ENCODE measurements at places on chromosomes 13 and 19. TPM values are rescaled to one million over a fixed set of nuclear protein-coding genes. Genes with fewer than 3 reads are reported as not detected.

GRCh38 chr13:46160471-46161066 lies 21.4 kb downstream of the LCP1 start:
- DNase-seq = no peak

GRCh38 chr13:49610176-49610575 lies 18.1 kb upstream of the ARL11 start:
- no peak for DNase-seq

The SLITRK6 gene
- total RNA-seq = 0.47 TPM

The CILP2 gene
- 0.19 TPM for total RNA-seq

DNA sequence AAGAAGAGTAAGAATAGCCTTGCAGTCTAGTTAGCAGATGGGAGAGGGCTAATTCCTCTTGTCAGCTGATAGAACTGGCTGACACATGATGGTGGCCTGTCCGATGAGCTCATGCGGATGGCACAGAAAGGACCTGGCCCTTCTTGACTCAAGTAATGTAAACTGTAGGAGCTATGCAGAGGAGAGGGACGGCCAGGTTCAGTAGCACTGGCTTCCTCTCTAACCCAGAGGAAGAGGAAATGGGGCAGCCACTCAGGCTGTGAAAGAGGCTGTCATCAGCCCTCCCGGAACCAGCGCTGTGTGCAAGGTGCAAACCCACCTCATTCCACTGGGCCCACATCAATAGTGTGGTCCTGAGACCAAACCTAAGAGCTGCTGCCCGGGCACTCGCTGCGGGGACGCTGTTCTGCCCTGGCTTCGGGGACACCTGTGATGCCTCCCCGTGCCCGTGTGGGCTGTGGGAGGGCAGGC lies 30.8 kb upstream of the USE1 start:
- DNase-seq = no peak

DNA sequence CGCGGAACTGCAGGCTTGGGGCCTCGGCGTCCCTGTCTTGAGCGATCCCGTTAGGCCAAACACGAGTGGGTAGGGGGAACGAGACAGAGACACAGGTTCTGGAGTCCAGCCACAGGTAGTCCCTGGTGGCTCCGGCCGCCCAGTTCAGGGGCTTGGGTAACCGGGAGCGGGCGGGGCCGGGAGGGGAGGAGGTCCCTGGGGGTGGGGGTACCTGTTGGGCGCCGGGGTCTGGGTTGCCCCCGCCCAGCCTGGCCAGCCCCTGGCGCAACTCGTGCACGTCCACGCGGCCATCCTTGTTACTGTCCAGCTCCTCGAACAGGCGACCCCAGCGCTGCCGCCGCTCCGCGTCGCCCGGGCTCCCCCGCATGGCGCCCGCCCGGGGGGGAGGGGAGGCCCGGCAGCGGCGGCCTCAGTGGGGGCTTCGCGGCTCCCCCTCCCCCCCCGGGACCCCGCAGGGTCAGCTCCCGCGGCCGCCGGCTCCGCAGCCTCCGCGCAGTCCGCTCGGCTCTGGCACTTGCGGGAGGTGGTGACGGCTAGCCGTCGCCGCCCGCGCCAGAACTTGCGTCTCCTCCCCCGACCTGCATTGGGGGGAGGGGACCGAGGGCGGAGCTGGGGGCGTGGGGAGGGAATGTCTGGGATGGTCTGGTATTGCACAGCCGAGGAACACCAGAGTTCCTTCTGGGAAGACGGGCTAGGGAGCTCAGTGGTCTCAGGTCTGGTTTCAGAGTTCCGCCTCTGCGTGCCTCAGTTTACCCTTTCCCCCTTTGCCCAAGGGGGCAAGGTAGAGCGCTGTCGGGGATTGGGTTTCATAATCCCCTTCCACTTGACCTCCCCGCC lies at the start of gene SLC25A23:
SLC25A23 (minus strand) TSS at position 531 of the 837 bp plus-strand sequence; CDS start at position 367, 164 bp downstream.
- DNase-seq = peak; percentile 62

DNA sequence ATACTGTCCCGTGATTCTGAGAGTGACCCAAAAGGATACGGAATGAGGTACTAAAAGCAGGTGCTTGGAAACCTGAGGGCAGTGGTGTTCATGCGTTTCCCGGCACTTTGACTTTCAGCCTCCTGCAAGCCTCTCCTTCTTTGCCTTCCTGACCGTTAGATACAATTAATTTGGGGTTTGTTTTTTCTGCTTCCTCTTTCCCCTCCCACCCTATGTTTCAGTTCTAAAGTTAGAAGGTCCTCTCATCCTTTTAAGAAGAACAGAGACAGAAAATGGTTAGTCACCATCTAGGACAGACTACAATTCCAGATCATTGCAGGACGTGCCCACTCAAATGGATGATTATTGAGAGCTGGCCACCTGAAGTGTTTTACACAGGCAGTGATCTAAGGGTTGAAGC lies 1.8 kb upstream of the LILRB4 start:
- no peak for DNase-seq

The TJP3 gene
- total RNA-seq = 1.1 TPM

GRCh38 chr19:6663236-6664201 lies 6.4 kb downstream of the TNFSF14 start:
- no peak for DNase-seq

GRCh38 chr19:32453736-32454135 lies 48.2 kb downstream of the DPY19L3 start:
- no peak for DNase-seq

- DNase-seq = no peak
Observed at GRCh38 chr13:73754727-73755292, 379.4 kb downstream of the KLF12 start.

DNA sequence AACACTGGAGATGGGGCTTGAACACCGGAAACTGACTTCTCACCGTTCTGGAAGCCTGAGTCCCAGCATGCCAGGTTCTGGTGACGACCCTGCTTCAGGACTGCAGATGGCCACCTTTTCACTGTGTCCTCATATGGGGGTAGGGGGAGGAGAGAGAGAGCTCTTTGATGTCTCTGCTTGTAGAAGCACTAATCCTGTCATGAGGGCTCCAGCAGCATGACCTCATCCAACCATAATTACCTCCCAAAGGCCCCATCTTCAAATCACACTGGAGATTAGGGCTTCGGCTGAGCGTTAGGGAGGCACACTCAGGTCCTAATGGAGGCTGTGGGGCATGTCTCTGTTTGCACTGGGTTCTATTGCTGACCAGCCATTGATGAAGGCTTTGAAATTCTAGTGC lies 255.3 kb downstream of the TEX29 start:
- DNase-seq = no peak

DNA sequence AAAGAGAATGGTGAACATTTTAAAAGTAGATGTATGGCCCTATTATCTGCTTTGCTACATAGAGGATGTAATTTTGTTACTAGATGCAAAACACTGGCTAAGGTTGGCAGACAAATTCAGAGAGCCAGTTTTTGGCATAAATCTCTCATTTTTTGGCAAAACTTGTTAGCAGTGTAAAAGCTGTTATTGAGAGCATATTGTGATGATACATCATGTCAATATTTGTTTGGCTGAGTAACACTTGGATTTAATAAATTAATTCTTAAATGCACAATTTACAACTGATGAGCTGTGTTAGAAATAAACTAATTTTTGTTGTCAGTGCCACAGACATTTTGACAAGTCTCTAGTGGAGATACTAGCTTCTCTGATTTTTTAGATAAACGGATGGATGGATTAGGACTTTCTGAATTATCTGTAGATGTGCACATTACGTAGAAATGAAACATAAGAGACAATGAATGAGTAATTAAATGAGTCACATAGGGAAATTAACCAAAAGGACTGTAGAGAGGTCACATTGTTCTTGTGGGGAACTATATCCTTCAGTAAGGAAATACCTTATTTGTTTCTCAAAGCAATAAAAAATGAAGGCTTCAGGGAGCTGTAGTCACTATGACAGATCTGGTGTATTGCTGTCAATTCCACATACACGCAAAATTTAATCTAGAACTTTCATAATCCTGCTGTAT lies 17.4 kb downstream of the UFM1 start:
- DNase-seq = no peak

GRCh38 chr19:42191855-42192254 lies 25.6 kb downstream of the DEDD2 start:
- no peak for DNase-seq

The PLEKHF1 gene
- 32.4 TPM for total RNA-seq

- no peak for DNase-seq
Observed at GRCh38 chr13:30047154-30047874, 196.9 kb upstream of the UBL3 start.

- DNase-seq = no peak
Observed at GRCh38 chr19:40335855-40336600, 12.2 kb downstream of the C19orf47 start.

- no peak for DNase-seq
Observed at GRCh38 chr13:90032841-90033493, 1314.5 kb upstream of the MIR17HG start.

DNA sequence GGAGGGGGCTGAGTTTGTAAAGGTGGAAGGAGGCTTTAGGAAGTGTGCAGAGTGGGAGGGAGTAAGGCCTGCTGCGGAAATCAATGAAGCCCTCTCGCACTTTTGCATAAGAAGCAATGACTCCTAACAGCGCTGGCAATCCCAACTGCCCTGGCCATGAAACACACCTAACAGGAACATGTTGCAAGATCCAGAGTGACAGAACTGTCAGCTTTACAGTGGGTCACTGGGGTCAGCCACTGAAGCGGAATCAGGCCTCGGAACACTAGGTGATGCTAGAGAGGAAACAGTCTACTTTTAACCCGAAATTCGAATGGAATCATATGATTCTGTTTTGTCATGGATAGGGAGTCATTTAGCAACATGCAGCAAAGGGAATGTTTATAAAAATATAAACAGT lies 54.4 kb downstream of the FGF14 start:
- DNase-seq = no peak

The CATSPERD gene
- not detected for total RNA-seq

DNA sequence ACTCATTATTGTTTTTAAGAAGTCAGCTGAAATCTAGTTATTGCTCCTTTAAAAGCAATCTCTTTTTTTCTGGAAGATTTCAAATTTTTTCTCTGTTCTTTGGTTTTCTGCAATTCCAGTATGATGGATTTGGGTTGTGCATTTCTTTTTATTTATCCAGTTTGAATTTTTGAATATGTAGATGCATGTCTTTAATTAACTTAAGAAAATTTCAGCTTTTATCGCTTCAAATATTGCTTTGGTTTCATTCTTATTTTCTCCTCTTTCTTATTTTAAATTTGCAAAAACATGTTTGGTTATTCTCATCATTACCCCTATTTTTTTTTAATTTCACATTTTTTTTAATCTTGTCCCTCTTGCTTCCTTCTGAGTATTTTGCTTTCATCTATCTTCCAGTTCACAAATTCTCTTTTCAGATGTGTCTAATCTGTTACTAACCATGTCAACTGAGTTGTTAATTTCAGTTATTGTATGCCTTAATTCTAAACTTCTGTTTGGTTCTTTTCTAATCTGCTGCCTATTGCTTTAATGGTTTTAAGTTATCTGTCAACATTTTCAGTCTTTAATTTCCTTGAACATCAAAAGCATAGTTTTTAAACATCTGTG lies 56.8 kb downstream of the RAP2A start:
- DNase-seq = no peak

DNA sequence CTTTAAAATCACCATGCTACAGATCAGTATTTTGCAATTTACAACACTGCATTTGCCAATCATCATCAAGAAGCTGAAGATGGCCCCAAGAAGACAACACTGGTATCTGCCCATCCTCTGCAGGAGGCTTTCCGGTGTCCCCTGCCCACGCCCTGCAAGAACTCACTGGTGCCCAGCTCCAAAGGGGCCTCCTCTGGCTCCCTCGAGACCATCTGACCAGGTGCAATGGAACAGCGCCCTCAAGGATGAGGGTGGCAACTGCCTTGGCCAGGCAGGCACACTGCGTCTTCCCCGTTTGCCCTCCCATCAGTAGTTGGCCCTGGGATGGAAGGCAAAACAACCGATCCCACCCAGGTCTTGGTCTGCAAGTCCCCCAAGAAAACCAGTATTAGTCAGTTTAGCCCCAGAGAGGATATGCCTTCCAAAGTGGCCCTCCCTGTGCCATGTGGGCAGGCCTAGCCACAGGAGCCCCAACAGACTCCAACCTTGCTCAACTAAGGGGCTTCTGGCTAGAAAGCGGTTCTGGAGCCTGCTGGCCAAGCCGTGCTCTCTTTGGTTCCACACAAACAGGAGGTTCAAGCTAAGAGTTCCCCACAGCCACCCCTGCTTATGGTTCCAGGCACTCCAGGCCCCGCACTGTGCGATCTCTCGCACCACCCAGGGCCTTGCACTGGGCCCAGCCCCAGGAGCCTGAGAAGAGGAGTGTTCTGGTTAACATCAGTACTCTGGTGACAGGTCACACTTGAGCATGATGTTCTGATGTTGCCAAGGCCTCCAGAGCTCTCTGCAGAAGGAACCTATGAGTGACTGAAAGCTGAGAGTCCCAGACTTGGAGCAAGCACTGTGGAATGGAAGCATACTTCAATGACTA lies 4.7 kb downstream of the PCID2 start:
- no peak for DNase-seq

DNA sequence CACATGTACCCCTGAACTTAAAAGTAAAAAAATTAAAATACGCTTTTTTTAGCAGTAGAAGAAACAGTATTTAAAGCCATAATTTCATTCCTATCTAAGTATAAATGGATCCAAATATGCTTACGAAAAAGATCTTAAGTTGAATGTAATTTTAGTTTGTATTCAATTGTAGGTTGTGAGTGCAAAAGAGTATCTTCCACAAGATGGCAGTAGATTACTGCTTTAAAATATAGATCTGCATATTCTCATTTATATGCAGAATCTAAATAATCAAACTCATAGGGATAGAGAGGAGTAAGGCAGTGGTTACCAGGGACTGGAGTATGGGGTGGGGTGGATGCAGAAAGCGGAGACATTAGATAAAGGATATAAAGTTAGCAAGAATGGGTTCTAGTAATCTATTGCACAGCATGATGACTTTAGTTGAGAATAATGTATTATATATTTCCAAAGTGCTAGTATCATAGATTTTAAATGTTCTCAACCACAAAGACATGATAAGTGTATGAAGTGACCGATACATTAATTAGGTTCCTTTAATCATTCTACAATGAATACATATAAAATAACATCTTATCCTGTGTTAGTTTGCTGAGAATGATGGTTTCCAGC lies 14.2 kb downstream of the OR7A17 start:
- DNase-seq = no peak

GRCh38 chr19:19486343-19487076 lies 28.8 kb downstream of the TSSK6 start:
- DNase-seq = no peak

- no peak for DNase-seq
Observed at GRCh38 chr19:17324357-17325114, 10.1 kb downstream of the ANO8 start.

Data from right atrium auricular region (tissue), 2 donors.